ENCODE measurements at places on chromosomes 2 and 18.

GRCh38 chr2:200382874-200383273, 76.4 kb downstream of the SPATS2L start:
- DNase-seq = no peak

DNA sequence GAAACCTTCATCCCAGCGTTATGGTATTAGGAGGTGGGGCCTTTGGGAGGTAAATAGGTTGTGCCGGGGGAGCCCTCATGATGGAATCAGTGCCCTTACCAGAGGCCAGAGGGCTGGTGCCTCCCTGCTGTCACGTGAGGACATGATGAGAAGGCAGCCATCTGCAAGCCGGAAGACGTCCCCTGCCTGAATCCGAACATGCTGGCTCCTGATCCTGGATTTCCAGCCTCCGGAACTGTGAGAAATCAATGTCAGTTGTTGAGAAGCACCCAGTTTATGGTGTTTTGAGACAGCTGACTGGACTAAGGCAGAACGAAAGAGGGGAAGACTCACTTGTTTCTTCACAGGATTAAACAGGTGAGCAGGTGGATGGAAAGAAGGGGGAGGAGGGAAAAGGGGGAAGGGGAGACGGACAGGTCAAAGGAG, 13.0 kb upstream of the KLF11 start:
- peak; percentile 86 for DNase-seq

DNA sequence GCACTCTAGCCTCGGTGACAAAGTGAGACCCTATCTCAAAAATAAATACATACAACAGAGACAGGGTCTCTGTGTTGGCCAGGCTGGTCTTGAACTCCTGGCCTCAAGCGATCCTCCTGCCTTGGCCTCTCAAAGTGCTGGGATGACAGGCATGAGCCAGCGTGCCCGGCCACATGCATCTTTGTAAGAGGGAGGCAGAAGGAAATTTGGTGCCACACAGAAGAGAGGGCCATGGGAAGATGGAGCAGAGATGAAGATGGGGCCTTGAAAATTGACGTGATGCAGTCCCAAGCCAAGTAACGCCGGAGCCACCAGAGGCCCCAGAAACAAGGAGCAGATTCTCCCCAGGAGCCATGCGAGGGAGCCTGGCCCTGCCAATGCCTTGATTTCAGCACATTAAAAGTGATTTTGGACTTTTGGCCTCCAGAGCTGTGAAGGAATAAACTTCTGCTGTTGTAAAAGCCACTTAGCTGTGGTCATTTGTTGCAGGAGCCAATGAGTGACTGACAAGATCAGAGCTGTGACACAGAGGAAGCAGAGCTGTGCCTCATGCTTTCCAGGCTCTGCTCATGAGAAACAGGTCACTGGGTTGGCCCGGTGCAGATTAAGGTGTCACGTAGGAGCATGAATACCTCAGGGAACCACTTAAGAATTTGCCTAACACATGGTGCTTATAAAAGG, 2.7 kb upstream of the SLC66A2 start:
- no peak for DNase-seq

DNA sequence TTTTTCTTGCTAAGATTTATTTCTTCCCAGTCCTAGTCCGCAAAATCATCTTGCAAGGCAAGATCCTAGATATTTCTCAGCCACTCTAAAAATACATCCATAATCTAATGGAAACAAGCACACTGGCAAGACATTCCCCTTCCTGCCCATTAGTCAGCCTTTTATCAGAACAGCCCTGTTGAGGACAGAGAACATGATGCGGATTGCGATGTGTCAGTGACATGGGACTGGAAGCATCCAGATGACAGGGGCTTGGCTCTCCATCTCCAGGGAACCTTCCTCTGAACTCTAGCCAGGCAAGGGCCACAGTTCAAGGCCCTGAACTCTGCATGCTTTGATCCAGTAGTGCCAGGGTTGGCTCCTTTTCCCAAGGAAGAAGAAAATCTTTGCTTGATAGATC, 70.0 kb downstream of the VSNL1 start:
- DNase-seq = no peak

- DNase-seq = no peak
Measured at GRCh38 chr2:35343135-35343534, 1012.4 kb upstream of the CRIM1 start.

GRCh38 chr2:222424276-222424728, at the start of gene SGPP2:
SGPP2 (plus strand) TSS chr2:222424543; CDS start chr2:222424603, 60 bp downstream.
- peak; percentile 52 for DNase-seq

DNA sequence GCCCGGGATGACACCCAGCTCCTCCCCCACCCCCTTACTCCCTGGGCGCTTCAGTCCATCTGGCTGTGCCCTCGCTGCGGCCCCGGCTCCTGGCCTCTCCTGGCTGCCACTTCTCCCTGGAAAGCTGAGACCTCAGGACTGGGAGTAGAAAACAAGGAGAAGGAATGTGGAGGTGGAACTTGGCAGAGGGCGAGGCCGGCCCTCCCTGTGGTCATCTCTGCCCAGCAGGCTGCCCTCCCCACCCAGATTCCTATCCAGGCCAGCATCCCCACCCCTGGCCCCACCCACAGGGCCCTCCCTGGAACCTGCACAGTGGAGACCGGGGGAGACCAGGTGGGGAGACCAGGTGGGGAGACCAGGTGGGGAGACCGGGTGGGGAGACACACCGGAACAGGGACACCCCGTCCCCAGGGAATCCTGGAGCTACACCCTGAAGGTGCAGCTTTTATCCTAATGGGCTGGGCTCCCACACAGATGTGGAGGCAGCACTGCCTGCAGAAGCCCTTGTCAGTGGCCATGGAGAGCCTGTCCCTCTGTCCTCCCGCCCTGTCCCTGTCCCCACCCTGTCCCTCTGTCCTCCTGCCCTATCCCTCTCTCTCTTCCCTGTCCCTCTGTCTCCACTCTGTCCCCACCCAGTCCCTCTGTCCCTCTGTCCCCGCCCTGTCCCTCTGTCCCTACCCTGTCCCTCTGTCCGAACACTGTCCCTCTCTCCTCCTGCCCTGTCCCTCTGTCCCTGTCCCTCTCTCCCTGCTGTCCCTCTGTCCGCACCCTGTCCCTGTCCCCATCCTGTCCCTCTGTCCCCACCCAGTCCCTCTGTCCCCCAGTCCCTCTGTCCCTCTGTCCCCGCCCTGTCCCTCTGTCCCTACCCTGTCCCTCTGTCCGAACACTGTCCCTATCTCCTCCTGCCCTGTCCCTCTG, 157.1 kb downstream of the PXDN start:
- no peak for DNase-seq

DNA sequence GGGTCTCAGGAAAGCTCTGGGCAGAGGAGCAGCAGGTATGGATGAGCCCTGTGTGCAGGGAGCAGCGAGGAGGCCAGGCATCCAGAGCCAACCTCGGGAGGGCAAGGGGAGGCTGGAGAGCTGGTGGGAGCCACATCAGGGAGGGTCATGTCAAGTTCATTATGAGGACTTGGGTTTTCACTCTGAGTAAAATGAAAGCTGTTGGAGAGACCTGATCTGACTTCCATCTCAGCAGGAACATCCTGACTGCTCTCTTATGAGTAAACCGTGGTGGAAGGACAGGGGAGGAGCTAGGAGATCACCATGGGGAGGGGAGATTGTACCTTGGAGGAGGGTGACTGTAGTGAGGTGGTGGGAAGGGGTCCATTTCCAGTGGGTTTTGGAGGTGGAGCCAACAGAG, 209.8 kb downstream of the LDLRAD4 start:
- DNase-seq = no peak

DNA sequence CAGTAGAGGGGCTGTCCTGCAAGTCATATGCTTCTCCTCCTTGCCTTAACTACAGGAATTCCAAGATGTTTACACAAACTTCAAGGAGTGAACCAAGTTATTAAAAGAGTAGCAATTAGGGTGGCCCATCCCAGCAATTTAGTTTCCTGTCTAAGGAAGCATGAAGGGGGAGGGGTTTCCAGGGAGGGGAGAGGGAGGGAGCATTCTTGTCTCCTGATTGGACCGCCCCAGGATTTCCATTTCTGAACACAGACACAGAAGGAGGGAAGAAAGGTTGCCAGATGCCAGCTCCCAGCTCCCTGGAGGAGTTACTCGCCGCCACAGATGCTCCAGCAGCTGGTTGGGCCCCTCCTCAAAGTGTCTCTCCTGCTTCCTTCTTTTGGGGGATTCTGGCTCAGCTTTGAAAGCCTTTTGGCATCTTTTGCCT, 107.6 kb downstream of the TRIB2 start:
- no peak for DNase-seq

- DNase-seq = no peak
Measured at GRCh38 chr2:38943784-38944183, 54.1 kb downstream of the ARHGEF33 start.

- DNase-seq = no peak
Measured at GRCh38 chr2:55225481-55226020, 6.5 kb downstream of the CLHC1 start.

DNA sequence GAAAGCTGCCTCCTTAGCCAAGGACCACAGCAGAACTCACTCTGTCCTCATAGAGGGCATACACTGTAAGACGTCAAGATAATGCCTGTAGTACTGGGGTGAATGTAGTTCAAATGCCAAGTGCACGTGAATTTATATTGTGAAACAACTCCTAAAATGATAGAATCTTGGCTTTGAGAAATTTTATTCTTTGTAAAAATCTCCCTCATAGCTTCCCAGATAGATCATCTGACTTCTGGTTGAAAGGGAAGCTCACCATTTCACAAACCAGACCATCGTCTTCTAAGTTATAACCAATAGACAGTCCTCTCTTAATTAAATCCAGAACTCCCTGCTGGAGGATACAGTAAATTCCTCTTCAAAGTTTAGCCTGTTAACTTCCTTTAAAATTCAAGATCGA, 110.9 kb upstream of the MSTN start:
- no peak for DNase-seq

GRCh38 chr2:12806549-12807242, 90.0 kb downstream of the TRIB2 start:
- no peak for DNase-seq

GRCh38 chr2:96245609-96246390, 20.0 kb downstream of the TMEM127 start:
- no peak for DNase-seq

DNA sequence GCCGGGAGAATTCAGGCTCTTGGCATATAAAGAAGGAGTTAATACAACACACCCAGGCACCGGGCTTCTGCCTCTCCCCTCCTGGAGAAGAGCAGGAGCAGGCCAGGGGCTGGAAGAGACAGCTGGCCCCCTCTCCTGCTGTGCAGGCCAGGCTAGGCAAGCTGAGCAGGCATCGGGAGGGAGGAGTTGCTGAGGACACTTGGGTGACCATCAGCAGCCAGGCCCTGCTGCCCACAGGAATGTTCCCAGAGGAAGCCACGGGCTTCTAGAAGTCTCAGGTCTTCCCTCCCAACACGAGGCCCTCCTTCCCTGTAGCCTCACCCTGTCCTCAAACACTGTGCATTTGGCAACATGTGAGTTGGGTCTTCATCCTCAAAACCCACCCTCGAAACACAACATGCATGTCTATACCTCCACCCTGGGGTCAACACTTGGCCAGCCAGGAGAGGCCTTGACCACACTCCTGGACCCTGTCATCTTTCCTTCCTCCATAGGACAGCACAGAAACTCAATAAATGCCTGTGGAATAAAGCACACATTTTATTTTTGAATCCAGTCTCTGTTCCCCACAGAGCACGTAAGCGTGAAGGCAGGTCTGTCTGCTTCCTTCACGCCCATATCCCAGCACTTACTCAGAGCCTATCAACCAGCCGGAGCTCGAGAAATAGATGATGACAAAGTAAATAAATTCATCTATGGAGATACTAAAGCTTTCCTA, 433.8 kb upstream of the ID2 start:
- no peak for DNase-seq

- DNase-seq = peak; percentile 93
Measured at GRCh38 chr2:170922634-170923494, 6.2 kb upstream of the GORASP2 start.

All from NCI-H510A treated with DMSO at 0.1 percent for 48 hours (cell line).